ENCODE measurements at places on chromosomes 5 and 9.

DNA sequence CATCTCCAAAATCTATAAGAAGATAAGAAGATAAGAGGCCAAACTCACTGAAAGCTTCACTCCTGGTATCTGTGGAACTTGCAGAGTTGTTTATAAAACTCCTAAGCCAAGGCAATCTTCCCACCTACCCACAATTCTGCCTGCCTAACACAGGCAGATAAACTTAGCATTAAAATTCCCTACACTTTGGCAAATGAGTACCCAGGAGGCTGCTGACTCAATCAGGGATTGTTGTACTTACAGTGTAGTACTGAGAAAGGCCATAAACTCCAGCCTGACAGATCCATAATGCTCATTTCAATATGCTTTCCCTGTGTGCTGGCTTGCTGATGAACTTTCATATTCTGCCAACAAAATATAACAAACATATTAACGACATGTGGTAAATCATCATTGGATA lies 725.2 kb downstream of the BRINP1 start:
- no peak for DNase-seq

DNA sequence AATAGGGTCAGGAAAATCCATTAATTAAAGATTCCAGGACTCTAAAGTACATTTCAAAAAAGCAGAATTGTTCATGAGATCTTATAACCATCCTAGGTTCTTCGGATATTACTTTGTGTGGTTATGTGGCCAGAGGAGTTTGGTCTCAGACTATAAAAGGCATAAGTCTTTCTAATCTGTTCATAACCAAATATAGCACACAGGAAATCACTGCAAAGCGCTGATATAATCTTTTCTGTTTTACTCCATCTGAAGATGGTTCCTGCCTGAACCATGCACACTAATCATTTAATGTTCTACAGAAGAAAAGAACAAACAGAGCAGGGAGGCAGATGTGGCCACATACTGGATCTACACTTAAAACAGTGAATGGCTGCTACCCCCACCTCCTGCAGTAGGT lies 182.8 kb downstream of the SEMA5A start:
- DNase-seq: no peak

- DNase-seq: no peak
Measured at GRCh38 chr9:92739346-92739970, 25.2 kb downstream of the BICD2 start.

GRCh38 chr9:116687754-116688135 lies 640 bp downstream of the TRIM32 start:
- no peak for DNase-seq

- DNase-seq: no peak
Measured at GRCh38 chr5:151628112-151628823, 37.1 kb upstream of the FAT2 start.

DNA sequence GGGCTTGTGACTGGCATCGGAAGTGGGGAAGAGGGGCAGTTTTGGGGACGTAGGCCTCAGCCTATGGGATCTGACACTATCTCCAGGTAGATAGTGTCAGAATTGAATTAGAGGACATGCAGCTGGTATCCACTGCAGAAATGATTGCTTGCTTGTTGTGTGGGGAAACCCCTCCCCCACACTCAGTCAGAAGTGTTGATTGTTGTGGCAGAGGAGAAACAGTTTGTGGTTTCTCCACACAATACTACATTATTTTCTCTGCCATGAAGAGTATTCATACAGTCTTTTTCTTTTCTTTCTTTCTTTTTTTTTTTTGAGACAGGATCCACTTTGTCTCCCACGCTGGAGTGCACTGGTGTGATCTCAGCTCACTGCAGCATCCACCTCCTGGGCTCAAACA lies 113.9 kb downstream of the ARRDC3 start:
- DNase-seq: no peak

DNA sequence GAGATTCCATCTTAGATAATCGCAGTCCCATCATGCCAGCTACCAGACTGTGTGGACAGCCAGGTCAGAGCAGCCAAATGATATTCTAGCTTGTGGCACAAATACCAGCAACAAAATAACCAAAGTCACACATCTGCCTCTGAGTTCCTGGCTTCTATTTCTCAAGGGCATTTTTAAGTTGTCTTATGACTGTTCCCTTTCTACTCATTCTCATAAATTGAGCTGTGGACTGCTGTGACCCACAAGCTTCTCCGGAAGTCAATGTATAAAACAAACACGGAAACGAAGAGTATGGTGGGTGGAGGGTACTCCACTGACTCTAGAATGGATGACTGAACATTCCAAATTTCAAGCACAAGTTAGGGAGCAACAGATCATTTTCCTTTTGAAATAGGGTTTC lies 43.9 kb downstream of the PDCD1LG2 start:
- DNase-seq: no peak

DNA sequence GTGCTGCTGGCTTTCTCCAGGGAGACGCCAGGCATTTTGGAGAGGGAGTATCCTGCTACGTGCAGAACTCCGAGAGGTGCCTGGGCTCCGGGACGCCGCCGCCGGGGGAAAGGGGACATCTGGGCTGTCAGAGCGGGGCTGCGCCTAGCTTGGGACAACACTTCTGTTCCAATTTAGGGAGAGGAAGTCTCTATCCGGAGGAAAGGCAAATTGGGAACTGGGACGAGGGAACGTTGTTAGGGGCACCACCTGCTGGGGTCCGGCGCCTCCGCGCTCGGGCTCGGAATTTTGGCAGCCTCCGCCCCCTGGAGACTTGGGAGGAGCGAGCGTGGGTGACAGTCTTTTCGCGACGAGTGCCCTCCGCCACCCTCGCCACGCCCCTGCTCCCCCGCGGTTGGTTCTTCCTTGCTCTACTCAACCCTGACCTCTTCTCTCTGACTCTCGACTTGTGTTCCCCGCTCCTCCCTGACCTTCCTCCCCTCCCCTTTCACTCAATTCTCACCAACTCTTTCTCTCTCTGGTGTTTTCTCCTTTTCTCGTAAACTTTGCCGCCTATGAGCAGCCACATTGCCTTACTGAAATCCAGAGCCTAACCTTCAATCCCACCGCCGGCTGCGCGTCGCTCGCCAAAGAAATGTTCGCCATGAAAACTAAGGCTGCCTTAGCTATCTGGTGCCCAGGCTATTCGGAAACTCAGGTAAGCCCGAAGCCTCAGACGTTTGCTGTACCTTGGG lies 1.6 kb downstream of the TSLP start:
- peak; percentile 9 for DNase-seq

DNA sequence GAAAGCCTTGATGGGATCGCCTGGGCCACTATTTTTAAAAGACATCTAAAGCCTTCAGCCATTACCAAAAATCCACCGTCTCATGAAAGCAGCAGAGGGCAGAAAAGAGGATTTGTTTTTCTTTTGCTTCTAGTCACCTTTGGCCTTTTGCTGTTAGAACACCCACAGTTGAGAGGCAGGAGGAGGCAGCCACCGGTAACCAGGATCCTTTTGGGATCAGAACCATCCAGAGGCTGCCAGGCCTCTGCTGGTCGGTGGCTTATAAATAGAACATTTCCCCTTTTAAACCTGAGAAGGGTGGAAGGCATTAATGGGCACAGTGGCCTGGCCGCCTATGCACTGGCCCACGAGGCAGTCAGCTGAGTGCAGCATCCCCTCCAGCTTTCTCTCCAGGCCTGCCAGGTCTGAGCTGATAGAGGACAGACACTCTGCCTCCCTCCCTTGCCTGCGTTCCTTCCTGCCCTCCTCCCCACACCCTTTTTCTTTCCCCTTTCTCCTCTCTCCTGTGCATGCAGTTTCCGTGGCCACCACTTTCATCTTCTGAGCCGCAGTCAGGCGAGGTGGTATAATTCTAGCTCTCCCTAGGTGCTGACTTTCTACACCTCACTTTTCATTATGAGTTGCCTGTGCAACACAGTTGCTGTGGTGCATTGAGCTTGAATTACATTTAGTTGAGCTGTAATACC lies 253.4 kb downstream of the ARHGAP26 start:
- DNase-seq: no peak

DNA sequence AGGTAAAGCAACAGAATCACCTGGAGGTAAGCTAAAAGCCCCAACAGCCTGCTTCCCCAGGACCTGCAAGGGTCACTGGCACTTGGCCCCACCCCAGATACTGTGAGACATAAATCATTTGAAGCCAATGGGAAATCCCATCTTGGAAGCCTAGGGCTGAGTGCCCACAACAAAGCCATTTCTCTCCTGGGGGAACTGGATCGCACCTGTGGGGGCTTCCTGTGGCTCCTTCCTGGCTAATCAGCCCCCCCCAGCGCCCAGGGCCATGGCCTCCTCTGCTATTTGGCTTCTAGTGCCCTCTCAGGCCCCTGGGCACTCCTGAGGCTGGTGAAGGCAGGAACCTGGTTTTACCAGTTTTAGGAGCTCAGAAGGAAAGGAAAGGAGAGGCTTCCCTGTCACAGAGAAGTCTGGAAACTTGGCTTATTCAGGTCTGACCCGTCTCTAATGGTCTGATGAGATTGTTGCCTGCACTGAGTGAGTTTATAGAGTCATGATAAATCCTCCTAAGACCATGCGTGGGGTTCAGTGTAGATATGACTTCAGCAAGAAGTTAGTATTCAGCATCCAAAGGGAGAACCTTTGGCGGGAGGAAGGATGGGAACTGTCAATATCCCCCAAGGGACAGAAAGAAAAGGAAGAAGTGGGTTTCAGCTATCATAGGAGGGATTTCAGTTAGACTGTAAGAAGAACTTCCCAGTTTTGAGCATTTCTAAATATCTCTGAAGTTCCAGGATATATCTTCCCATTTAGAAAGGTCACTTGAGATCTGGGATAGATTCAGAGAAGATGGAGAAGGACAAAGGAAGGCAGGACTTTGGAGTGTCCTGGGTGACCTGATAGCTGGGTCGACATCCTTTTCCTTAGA lies 1.2 kb downstream of the KCNMB1 start:
- DNase-seq: no peak

- no peak for DNase-seq
Measured at GRCh38 chr9:74942801-74943200, 9.9 kb downstream of the C9orf40 start.

- no peak for DNase-seq
Measured at GRCh38 chr9:104329245-104329644, 174.8 kb upstream of the OR13F1 start.

DNA sequence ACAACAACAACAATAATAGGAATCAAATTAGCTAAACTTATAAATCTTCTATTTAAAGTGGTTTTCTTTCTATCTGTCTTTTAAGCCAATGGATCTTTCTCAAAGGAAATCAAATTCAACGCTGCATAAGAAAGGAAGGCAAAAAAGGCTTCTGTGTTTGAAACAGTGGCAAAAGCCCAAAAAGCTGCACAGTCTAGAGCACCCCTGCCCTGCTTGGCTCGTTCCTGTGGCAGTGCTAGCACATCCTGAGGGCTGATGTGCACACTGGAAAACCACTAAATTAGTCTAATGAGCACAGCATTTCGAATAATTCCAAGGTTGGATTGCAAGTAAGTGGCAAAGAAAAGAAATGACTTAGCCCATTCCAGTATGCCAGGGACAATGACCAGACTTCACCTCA lies 80.7 kb downstream of the AP3B1 start:
- no peak for DNase-seq
